ENCODE measurements at places on chromosomes 16 and 17.

GRCh38 chr17:19369846-19370492, 7.4 kb upstream of the B9D1 start:
- peak overlapping the region; percentile 3 for H3K4me3 ChIP-seq
- no peak overlapping the region for H3K27ac ChIP-seq
- H3K27me3 ChIP-seq = no peaks in the 10 kb centered on the region
- peak; percentile 57 for DNase-seq
- H3K36me3 ChIP-seq = no peaks in the 10 kb centered on the region

DNA sequence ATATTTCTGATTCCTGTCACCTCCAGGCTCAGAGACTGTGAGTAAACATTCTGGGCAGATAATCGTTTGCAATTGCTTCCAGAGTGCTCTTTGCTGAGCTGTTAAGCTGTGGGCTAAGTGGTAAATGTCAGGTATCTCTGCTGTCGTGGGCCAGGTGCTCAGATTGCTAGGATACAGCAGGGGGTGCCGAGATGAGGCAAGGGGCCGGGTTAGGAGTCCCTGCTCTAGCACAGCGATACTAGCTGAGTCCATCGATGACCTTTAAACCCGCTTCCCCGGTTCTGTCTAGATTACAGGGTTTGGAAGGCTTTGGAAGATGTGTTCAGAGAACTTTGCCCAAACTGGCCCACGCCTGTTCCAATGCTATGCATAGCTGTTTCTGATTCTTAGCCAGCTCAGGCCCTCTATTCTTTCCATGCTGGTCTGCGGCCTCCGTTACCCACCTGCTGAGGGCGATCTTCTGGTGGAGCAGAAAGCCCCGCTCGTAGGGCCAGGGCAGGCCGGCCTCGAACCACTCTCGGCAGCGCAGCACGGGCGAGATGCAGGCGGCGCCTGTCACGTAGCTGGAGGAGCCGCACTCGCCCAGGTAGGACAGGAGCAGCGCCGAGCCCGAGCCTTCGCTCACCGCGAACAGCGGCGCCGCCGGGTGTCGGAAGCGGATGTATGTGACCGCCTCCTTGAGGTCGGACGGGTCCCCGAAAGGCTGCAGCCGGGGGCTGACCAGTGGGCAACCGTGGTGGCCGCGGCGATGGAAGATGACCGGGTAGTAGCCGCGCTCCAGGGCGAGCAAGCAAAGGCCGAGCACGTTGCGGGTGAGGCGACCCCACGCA, 979 bp downstream of the ABHD15 start:
- DNase-seq = peak; percentile 69
- H3K36me3 ChIP-seq = peaks cover 9% of the 10 kb centered on the region
- H3K4me3 ChIP-seq = peak overlapping the region; percentile 63
- peak overlapping the region; percentile 51 for H3K27ac ChIP-seq
- H3K4me1 ChIP-seq = peaks cover 29% of the 10 kb centered on the region
- H3K27me3 ChIP-seq = no peaks in the 10 kb centered on the region

GRCh38 chr17:67652433-67652832, 65.3 kb upstream of the NOL11 start:
- DNase-seq = no peak
- H3K36me3 ChIP-seq = no peaks in the 10 kb centered on the region
- H3K27me3 ChIP-seq = no peaks in the 10 kb centered on the region
- H3K4me1 ChIP-seq = no peaks in the 10 kb centered on the region
- H3K4me3 ChIP-seq = no peak overlapping the region

DNA sequence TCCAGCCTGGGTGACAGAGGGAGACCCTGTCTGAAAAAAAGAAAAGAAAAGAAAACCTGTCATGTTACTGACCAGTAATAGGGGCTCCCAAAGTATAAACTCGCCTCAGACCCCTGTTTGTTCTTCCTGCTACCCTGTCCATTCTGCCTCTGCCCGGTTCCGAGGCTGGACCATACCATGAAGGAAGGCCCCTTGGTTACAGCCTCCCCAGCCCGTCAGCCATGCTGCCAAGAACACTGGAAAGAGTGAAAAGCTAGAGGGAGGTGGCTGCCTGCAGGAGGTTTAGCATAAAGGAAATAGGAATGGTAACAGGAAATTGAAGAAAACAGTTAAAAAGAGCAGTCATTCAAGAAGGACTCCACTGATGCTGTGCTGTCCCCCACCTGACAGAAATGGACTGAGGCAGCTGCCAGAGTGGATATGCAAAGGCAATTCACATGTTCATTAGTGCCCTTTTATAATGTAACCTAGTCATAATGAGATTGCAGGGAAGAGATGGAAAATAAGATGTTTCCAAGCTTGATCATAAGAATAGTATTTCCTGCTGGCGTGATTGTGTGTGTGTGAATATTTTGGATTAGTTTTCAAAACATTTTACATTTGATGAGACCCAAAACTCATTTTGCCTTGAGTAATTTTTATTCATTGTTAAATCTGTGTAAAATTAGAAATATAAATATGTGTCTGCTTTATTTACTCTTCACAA, 102.6 kb downstream of the GOSR1 start:
- H3K4me1 ChIP-seq = no peaks in the 10 kb centered on the region
- no peaks in the 10 kb centered on the region for H3K27me3 ChIP-seq
- no peak for DNase-seq

DNA sequence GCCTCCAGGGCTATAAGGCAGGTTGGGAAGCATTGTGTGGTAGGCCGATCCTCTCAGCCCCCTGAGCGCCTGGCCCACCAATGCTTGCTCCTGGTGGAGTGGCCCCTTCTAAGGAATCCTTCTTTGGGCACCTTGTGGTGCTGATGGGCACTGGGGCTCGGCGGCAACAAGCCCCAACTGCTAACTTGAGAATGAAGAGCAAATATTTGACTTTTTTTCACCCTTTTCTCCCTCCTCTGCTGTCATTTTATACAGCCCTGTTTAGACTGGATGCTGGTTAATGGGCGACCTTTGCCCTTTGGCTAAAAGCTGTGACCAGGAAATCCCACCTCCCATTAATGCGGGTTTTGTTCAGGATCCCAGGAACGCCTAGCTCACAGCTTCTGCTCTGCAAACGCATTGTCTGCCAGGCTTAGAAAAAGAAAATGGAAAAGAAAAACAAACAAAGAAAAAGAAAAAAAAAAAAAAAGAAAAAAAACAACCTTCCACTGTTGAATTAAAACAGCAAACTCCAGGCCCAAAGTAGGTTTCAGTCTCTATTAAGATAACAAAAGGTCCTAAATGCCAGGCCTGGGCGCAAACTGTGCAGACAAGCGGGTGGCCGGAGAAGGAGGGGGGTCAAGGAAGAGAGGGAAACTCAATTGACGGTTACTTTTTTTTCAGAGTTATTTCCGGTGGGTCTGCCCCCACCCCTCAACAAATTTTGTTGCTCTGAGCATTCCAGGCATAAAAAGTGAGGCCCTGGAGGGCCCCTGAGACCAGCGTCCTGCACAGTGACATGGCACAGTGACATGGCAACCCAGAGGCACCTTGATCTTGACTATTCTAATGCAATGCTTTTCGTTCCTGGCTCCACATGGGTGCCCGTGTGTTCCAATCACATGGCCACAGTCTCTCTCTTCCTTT, 301.4 kb downstream of the MAF start:
- DNase-seq = no peak
- H3K27me3 ChIP-seq = no peaks in the 10 kb centered on the region
- H3K4me3 ChIP-seq = no peak overlapping the region
- H3K36me3 ChIP-seq = no peaks in the 10 kb centered on the region
- no peaks in the 10 kb centered on the region for H3K4me1 ChIP-seq
